ENCODE measurements at places on chromosomes 6 and 20. TPM values are rescaled to one million over a fixed set of nuclear protein-coding genes. Genes with fewer than 3 reads are reported as not detected.

DNA sequence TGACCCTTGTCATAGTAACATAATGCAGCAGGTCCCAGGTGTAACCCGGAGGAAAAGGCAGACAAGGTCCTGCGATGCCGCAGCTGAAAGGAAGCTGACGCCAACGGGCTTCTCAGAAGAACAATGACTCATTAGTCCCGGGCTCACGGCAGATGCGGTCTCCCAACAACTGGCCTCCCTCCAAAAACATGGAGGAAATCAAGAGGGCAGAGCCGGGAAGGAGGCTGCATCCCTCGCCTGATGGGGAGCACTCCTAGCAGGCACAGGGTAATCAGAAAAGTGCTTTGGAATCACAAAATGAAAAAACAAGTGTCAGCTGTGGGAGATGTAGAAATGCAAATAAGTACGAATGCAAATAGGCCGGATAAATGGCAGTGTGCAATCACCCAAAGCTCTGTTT lies 165.2 kb upstream of the AGPAT4 start:
- DNase-seq: no peak
- H3K4me1 ChIP-seq: no peaks in the 10 kb centered on the region
- H3K36me3 ChIP-seq: no peaks in the 10 kb centered on the region
- no peak overlapping the region for H3K4me3 ChIP-seq

DNA sequence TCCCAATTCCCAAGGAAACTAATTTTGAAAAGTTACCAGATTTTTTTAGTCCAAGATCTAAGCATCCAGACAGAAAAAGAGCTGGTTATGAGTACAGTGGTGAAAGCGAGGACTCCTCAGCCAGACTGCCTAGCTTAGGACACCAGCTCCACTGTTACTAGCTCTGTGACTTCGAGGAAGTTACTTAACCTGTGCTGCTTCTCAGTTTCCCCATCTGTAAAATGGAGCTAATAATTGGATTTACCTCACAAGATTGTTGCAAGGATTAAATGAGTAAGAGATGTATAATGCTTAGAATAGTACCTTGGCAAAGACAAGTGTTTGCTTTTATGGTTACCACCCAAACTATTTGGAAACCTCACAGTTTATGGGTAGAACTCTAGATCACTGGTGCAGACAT lies 1.1 kb downstream of the NT5DC1 start:
- H3K4me3 ChIP-seq: peak overlapping the region; percentile 94
- H3K27ac ChIP-seq: peak overlapping the region; percentile 87
- peaks cover 2% of the 10 kb centered on the region for H3K27me3 ChIP-seq
- no peak for DNase-seq

- H3K27ac ChIP-seq: no peak overlapping the region
- peaks cover 10% of the 10 kb centered on the region for H3K4me1 ChIP-seq
- no peak for DNase-seq
These were observed 150.3 kb downstream of the CDK19 start for GRCh38 chr6:110664933-110665332.

DNA sequence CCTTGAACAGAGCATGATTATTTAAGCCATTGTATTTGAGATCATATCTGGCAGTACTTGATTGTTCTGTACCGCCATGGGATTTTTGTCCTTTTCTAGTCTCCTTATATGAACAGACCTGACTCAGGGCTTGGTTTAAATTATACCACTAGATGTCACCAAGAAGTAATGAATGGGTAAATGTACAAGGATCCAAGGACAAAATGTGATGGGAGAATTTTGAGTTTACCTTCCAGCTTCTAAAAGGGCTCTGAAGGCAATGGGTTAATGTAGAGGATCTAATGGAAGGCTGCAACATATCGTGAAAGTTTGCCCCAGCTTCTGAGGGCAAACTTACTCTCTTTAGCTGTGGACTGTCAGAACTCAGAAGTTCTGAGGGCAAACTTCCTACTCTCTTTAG lies 12.0 kb downstream of the RNF8 start:
- no peak for DNase-seq
- peaks cover 41% of the 10 kb centered on the region for H3K36me3 ChIP-seq
- H3K27me3 ChIP-seq: no peaks in the 10 kb centered on the region
- peaks cover 14% of the 10 kb centered on the region for H3K4me1 ChIP-seq
- H3K27ac ChIP-seq: no peak overlapping the region

- no peaks in the 10 kb centered on the region for H3K36me3 ChIP-seq
- H3K27me3 ChIP-seq: peaks cover 32% of the 10 kb centered on the region
- no peak for DNase-seq
- peaks cover 37% of the 10 kb centered on the region for H3K4me1 ChIP-seq
- peak overlapping the region; percentile 72 for H3K4me3 ChIP-seq
- peak overlapping the region; percentile 92 for H3K27ac ChIP-seq
These were observed 5.0 kb upstream of the LSM14B start for GRCh38 chr20:62117362-62117646.

DNA sequence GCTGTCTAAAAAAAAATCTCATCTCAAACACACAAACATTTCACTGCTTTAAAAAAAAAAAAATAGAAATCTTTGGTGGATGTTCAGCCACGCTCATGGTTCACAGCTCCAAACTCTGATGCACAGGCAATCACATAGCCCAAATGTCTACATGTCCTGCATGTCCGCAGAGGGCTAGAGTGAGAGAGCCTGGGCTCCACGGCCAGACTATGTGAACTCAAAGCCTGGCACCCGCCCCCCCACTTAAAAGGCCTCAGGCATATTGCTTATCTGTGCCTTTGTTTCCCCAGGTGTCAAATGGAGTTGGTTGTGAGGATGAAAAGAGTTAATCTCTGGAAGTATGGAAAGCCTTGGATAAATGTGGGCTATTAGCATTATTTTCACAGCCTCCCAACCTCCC lies 10.5 kb upstream of the PTGIS start:
- H3K4me3 ChIP-seq: no peak overlapping the region
- H3K4me1 ChIP-seq: peaks cover 36% of the 10 kb centered on the region
- no peak for DNase-seq
- peaks cover 8% of the 10 kb centered on the region for H3K36me3 ChIP-seq
- no peak overlapping the region for H3K27ac ChIP-seq

DNA sequence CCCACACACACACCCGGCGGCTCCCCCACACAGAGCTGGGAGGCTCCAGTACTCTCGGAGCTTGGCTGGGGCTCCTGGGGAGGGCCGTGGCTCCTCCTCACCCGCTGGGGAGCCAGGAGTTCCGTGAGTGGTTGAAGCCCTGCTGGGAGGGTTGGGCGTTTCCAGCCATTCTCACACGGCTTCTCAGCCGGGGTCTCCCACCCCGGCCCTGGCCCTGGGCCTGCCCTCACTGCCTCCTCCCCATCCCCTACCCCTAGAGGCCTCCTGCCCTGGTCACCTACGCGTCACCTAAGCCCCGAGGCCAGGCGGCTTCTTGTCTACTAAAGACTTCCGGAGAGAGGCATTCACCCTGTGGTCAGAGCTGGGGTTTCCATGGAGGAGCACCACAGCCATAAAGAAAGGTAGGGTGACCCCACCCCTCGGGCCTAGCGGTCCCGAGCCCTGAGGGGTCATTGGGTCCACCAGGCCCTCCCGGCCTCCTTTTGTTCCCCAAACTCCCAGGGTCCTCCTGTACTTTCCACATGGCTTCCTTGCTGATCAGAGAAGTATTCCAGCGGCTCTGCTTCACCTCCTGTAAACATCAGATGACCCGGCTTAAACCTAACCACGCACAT lies 99.3 kb downstream of the TTLL2 start:
- H3K4me3 ChIP-seq: no peak overlapping the region
- H3K27me3 ChIP-seq: no peaks in the 10 kb centered on the region
- no peak for DNase-seq
- H3K27ac ChIP-seq: no peak overlapping the region

- H3K36me3 ChIP-seq: no peaks in the 10 kb centered on the region
- H3K4me3 ChIP-seq: no peak overlapping the region
- H3K4me1 ChIP-seq: no peaks in the 10 kb centered on the region
- DNase-seq: no peak
- peaks cover 4% of the 10 kb centered on the region for H3K27me3 ChIP-seq
- H3K27ac ChIP-seq: no peak overlapping the region
These were observed 41.7 kb downstream of the SLC16A10 start for GRCh38 chr6:111129013-111129412.

GRCh38 chr20:58741384-58741783 lies 48.8 kb downstream of the NPEPL1 start:
- H3K36me3 ChIP-seq: no peaks in the 10 kb centered on the region
- H3K4me3 ChIP-seq: no peak overlapping the region
- no peak overlapping the region for H3K27ac ChIP-seq
- H3K27me3 ChIP-seq: peaks cover 2% of the 10 kb centered on the region
- H3K4me1 ChIP-seq: no peaks in the 10 kb centered on the region

DNA sequence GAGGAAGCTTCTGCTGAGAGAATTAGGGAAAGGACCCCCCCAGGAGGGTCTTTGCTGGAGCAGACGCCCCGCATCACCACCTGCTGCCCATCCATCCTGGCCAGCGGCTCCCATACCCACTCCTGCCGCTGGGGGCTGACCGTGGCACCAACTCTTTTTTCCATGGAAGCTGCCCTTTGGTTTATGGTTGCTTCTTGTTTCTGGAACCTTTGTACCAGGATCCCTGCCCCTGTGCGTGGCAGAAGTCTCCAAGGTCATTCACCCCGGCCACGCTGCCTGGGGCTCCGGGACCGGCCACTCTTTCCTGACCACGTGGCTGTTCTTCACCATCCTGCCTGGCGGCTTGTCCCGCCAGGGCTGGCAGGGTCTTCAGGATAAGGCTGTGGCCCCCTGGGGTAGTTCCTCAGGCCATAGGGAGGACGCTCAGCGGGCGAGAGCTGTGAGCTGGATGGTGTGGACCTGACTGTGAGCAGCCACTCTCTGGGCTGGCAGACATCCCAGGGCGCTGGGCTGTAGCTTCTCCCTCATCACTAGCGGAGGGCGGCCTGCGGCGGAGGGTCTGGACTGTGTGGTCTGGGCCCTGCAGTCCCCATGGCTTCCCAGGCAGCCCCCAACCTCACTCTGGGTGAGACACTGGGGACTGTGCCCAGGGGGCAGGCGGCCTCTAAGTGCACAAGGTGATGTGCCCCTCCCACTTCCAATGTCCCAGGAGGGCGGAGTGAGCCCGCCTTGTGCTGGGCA lies 22.8 kb upstream of the RBBP8NL start:
- DNase-seq: no peak
- H3K27me3 ChIP-seq: peaks cover 4% of the 10 kb centered on the region
- no peaks in the 10 kb centered on the region for H3K36me3 ChIP-seq

DNA sequence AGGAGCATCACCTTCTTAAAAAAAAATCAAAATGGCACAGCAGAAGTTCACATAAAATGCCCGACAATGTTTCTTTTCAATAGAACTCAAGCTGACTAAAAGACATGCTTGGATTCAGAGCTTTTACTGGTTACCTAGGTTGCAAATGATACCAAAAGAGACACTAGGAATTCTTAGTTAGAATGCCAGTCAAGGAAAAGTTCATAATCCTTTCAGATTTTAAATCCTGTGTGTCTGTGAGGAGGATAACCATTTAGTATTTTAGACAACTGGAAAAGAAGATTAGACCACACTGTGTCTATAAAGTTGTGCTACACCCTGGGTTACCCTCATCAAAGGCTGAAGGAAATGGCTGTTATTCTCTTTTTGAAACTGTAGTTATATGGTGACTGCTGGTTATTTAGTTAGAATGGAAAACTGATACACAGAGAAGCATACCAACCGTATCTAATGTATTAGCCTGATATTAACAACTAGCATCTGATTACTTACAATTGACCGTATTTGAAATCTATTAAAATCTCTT lies 139.5 kb downstream of the GJA10 start:
- H3K27ac ChIP-seq: no peak overlapping the region
- peaks cover 7% of the 10 kb centered on the region for H3K36me3 ChIP-seq
- DNase-seq: no peak

OR2B6 gene
- not detected for polyA plus RNA-seq

CTCFL gene
- not detected for polyA plus RNA-seq

DEFB119 gene
- polyA plus RNA-seq: not detected

RIPOR2 gene
- polyA plus RNA-seq: 334 TPM

DDO gene
- polyA plus RNA-seq: 0.10 TPM

PGC gene
- not detected for polyA plus RNA-seq

REM1 gene
- polyA plus RNA-seq: not detected

GLP1R gene
- not detected for polyA plus RNA-seq

ACTL10 gene
- polyA plus RNA-seq: 7.0 TPM

Data from immature natural killer cell (primary cell).